ENCODE measurements at places on chromosomes 4 and X.

DNA sequence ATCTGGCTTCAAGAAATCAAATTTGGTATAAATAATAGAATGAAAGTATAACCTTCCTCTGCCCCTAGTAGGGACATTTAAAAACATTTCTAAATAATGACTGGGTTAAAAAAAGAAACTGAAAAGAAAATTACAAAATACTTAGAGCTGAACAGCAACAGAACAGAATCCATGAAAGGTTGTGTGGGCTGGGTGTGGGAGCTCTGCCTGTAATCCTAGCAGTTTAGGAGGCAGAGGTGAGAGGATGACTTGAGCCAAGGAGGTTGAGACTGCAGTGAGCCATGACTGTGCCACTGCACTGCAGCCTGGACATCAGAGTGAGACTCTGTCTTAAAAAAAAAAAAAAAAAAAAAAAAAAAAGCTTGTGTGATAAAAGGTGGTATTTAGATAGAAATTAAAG is 12.3 kb upstream of the ZFX start:
- DNase-seq, result no peak

- no peak for DNase-seq
These were observed 3.9 kb upstream of the NKX6-1 start for GRCh38 chr4:84502955-84503373.

- no peak for DNase-seq
These were observed 7.4 kb upstream of the PDE6B start for GRCh38 chr4:617644-618641.

- peak; percentile 39 for DNase-seq
These were observed 957 bp downstream of the TIMM17B start for GRCh38 chrX:48896611-48897011.

- no peak for DNase-seq
These were observed 62.3 kb upstream of the PAGE3 start for GRCh38 chrX:55326985-55327384.

GRCh38 chr4:156255230-156256007 is 301.8 kb upstream of the CTSO start:
- peak; percentile 59 for DNase-seq

- DNase-seq, result no peak
These were observed 118.1 kb downstream of the ENPP6 start for GRCh38 chr4:184099535-184099966.

- DNase-seq, result peak; percentile 15
These were observed 697.5 kb upstream of the GNPDA2 start for GRCh38 chr4:45423896-45424295.

Measured in NCI-H2081 (cell line).